ENCODE measurements at places on chromosomes 5 and 9. TPM values are rescaled to one million over a fixed set of nuclear protein-coding genes. Genes with fewer than 3 reads are reported as not detected.

- H3K27ac ChIP-seq: no peak overlapping the region
- H3K4me1 ChIP-seq: no peaks in the 10 kb centered on the region
- H3K27me3 ChIP-seq: no peaks in the 10 kb centered on the region
- no peak for DNase-seq
- no peak overlapping the region for H3K4me3 ChIP-seq
Measured at GRCh38 chr9:34417734-34418133, 40.6 kb downstream of the FAM219A start.

TXNDC8 gene
- total RNA-seq: not detected

- H3K27me3 ChIP-seq: no peaks in the 10 kb centered on the region
- no peak for DNase-seq
- no peaks in the 10 kb centered on the region for H3K4me1 ChIP-seq
- no peaks in the 10 kb centered on the region for H3K36me3 ChIP-seq
Measured at GRCh38 chr9:20314981-20315380, 307.3 kb downstream of the MLLT3 start.

NPDC1 gene
- total RNA-seq: 0.39 TPM

- H3K36me3 ChIP-seq: no peaks in the 10 kb centered on the region
- no peaks in the 10 kb centered on the region for H3K4me1 ChIP-seq
Measured at GRCh38 chr9:94108584-94108983, 24.3 kb downstream of the PTPDC1 start.

POLK gene
- total RNA-seq: 41.6 TPM

- no peak for DNase-seq
- no peak overlapping the region for H3K27ac ChIP-seq
- H3K4me1 ChIP-seq: no peaks in the 10 kb centered on the region
- H3K4me3 ChIP-seq: no peak overlapping the region
- no peaks in the 10 kb centered on the region for H3K27me3 ChIP-seq
Measured at GRCh38 chr5:152938630-152939029, 533.6 kb upstream of the NMUR2 start.

- no peaks in the 10 kb centered on the region for H3K36me3 ChIP-seq
- no peak overlapping the region for H3K27ac ChIP-seq
- DNase-seq: no peak
Measured at GRCh38 chr5:2752821-2753439, 1.5 kb upstream of the IRX2 start.
